ENCODE measurements at places on chromosomes 5 and 9. TPM values are rescaled to one million over a fixed set of nuclear protein-coding genes. Genes with fewer than 3 reads are reported as not detected.

DNA sequence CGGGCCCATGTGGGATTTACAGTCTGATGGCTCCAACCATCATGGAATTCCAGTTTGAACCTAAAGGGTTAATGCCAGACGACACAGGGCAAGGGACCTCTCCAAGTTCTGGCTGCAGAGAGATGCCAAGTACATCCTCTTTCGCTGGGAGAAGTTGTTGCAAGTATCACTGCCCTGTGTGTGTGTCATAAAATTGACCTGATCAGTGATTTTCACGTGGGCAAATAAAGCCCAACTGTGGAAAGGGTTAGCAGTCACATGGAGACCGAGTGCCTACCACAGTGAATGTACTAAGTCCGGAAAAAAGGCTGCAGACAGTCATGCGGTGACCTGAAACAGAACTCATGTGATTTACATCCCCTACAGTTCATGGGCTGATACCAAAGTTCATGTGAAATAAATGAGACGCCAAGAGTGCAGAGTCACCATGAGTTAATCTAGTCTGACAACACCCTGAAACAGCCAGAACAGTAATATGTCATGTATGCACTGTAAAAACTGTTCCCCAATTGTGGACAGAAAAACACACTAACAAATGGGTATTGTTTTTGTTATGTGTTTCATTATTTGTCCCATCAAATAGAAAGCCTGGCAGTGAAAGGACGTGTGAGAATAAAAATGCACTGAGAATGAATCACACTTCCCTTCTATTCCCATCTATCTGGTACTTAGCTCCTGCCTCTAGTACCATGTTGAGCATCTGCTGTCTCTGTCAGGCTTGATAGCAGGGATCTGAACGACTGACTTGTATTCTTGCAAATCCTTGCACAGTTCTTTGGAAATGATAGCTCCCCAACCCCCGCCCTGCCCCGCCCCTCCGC lies 115.7 kb downstream of the SUSD1 start:
- peak; percentile 76 for DNase-seq

- peak; percentile 45 for DNase-seq
These were observed 596 bp upstream of the ADAMTS6 start for GRCh38 chr5:65482296-65482735.

- no peak for DNase-seq
These were observed 54.9 kb downstream of the TMEM167A start for GRCh38 chr5:83022334-83022733.

DNA sequence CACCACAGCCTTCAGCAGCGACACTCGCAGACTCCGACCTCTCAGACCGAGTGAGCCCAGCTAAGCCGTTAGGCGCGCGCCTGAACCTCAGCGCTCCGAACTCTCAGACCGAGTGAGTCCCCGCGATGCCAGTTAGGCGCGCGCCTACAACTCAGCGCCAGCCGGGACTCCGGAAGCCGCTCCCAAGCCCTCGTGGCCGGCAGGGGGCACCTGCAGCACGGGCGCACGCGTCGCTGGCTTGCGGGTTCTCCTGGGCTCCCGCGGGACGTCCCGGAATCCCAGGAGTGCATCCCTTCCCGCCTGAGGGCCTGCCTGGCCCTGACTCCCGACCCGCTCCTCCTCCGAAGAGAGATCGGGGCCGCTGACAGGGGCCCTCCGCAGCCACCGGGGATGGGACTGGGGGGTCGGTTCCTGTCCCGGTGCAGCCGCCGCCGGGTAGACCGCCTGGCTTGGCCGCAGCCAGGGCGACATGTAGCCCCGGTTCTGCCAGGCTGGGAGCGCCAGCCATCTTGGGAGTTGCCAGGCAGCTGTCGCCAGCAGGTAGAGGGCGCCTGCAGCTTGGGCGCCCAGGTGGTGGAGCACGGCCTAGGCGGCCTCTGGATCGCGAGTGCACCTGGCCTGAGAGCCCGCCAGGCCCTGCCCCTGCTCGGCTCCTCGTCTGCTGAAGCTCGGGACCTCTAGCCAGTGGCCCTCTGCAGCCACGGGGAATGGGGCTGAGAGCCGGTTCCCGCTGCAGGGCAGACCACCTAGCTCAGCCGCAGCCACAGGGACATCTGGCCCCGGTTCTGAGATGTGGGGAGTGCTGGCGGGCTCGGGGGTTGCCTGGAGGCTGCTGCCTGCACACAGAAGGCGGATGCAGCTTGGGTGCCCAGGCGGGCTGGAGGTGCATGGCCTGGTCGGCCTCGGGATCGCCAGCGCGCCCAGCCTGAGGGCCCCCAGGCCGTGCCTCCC lies at the start of gene ANKRD18A:
Gene ANKRD18A (minus strand): TSS at position 114 of the 951 bp plus-strand sequence. CDS start 311 bp downstream, outside the sequence.
- peak; percentile 81 for DNase-seq

- DNase-seq, result no peak
These were observed 21.5 kb upstream of the ZBTB34 start for GRCh38 chr9:126838895-126839294.

The SCGB3A1 gene
- not detected for total RNA-seq

The QRFP gene
- total RNA-seq, result not detected

The CD74 gene
- total RNA-seq, result 1.6 TPM
